BJ (cell line): ENCODE measurements at places on chromosomes 12 and 14. TPM values are rescaled to one million over a fixed set of nuclear protein-coding genes. Genes with fewer than 3 reads are reported as not detected.

The P2RX2 gene
- polyA plus RNA-seq, result not detected in 2 replicates

DNA sequence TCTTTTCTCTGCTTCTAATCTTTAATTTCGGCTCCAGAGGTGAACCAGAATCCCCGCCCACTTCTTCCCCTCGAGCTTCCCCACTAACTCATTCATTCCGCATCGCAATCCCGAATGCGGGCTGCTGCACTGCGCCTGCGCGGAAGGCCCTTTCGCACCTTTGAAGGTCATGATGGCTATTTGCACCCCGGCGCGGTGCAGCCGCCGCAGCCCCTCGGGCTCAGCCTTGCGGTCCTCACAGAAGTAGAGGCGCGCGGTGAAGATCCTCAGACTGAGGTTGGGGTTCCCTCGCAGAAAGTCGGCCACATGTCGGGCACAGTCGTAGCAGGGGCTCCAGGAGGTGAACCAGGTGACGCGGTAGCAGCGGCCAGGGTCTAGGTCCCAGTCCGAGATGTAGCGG, 7.6 kb downstream of the AICDA start:
- no peak for DNase-seq

GRCh38 chr12:51322452-51322851, 1.5 kb downstream of the BIN2 start:
- no peak for DNase-seq

DNA sequence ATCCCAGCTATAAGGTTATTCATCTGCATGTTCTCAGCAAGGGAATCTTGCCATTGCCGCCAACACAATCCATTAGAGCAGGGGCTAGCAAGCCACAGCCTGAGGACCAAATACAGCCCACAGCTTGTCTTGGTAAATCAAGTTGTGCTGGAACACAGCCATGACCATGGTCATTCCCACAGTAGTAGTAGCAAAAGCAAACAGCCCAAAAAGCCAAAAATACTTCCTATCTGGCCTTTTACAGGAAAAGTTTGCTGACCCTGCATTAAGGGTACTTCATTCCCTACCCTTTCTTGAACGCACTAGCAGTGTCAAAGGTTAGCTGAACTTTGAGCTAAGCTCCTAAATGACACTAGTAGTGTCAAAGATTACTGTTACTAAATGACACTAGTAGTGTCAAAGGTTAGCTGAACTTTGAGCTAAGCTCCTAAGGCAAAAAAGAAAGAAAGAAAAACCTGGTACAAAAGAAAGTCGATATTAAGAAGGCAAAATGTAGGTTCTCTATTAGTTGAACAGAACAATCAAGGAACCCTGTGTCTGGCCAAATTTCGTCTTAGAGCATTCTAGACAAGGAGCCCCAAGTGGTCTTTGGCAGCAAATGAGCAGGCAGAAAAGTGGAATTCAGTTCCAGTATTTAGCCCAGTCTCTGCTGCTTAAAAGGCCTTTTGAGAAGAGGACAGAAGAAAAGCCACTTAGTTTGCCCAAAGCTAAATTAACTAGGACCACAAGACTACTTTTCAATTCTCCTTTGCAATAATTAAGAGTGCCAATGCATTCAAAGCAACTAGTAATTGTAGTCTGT, 67.7 kb downstream of the NT5DC3 start:
- DNase-seq, result no peak

DNA sequence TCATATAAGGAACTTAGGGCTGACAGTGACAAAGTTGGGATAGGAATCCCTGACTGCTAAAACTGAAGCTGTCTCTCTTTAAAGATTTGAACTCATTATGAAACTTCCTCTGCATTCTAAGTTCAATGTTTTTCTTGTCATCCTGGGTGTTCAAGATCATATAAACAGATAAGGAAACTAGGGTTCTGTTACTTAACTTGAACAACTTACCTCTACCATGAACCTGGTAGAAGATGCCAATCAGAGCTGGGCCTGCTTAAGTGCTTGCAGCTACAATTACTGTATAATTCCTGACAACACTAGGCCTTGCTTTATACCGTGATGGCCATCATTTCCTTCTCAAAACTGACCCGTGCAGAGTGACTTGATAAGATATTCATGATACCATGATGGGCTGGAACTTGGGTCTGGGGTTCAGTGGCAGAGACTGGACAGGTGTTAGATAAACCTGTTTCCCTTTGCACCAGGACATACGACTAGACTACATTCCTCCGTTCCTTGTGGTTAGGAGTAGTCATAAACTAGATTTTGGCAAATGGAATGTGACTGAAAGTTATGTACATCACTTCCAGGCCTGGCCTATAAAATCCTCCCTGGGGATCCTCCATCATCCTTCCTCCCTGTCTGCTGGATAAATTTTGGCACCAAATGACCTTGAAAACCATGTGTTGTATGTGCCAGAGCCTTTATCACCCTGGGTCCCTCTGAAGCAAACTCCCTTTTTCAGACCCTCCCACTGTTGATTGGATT, 172.2 kb upstream of the PRICKLE1 start:
- DNase-seq, result no peak

The BMAL2 gene
- 3.6 and 8.4 TPM in 2 replicates for polyA plus RNA-seq

GRCh38 chr14:95388699-95389098, 69.0 kb upstream of the CLMN start:
- no peak for DNase-seq

The KRT73 gene
- not detected in 2 replicates for polyA plus RNA-seq

The IFNG gene
- not detected in 2 replicates for polyA plus RNA-seq

- no peak for DNase-seq
Observed at GRCh38 chr12:505221-505620, 45.5 kb downstream of the B4GALNT3 start.

GRCh38 chr14:36316131-36316530, 4.3 kb downstream of the MBIP start:
- no peak for DNase-seq

- no peak for DNase-seq
Observed at GRCh38 chr14:92970271-92970670, 47.3 kb downstream of the CHGA start.

- DNase-seq, result no peak
Observed at GRCh38 chr12:101877806-101878242, 444 bp downstream of the DRAM1 start.

DNA sequence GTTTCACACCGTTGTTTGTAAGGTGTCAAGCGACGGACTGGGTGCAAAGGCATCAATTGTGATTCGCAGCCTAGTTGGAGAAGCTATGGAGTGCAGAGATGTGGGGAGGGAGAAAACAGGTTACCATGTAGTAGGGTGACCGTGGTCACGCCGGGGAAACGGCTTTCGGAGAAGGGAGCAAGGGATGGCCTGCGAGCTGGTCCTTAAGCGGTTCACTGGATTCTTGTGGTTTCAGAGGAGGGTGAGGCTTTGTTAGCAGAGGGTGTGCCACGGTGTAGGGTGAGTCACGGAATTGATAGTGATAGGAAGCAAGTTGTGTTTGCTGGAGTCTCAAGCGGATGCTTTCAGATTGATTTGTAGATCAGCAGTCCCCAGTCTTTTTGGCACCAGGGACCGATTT, 2.3 kb downstream of the PIWIL1 start:
- DNase-seq, result no peak

GRCh38 chr12:79194595-79194994, 330.0 kb downstream of the SYT1 start:
- no peak for DNase-seq

The ANKS1B gene
- 0.27 TPM in 2 replicates for polyA plus RNA-seq

The TUBA1A gene
- 616 and 820 TPM in 2 replicates for polyA plus RNA-seq

- DNase-seq, result no peak
Observed at GRCh38 chr12:6273541-6274230, 36.8 kb upstream of the PLEKHG6 start.

- DNase-seq, result no peak
Observed at GRCh38 chr14:68753690-68754089, 39.2 kb downstream of the ZFP36L1 start.

DNA sequence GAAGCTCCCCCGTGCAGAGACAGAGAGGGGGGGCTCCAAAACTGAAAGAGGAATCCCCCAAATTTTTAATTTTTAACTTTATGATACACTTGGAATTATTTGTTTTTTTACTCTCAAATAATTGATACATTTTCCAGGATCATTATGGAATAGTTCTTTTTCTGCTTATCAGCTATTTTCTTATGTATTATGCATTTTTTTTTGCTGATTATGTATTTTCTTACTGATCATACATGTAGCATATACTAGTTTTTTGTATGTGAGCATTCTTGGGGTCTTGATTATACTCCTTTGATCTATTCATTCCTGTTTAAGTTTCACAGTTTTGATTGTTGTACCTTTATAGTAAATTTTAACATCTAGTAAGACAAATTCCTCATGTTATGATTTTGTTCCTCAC, 55.5 kb upstream of the LDHB start:
- no peak for DNase-seq

The SERPINA9 gene
- 0.09 and 0.12 TPM in 2 replicates for polyA plus RNA-seq

- no peak for DNase-seq
Observed at GRCh38 chr12:79615596-79616560, 74.9 kb downstream of the PAWR start.

GRCh38 chr12:114612062-114612461, 71.9 kb downstream of the TBX3 start:
- no peak for DNase-seq

GRCh38 chr14:105140581-105140980, 28.0 kb downstream of the JAG2 start:
- DNase-seq, result no peak

The KIF26A gene
- polyA plus RNA-seq, result 0.06 and 0.10 TPM in 2 replicates

DNA sequence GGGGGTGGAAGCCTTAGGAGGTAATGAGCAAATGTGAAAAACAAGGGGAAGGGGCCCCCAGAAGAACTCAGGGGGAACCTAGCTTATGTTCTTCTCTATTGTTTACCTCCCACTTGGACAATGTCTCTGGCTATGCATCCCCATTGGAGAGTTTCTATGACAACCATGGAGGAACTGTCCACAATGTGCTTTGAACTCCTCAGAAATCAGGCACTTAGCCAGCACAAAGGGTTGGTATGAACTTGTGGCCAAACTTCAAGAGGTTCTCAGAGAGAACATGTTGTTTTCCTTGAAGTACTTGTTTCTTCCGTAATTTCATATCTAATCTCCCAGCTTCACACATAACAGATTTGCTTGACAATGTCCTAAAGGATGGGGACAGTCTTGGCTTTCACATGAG, 202.8 kb upstream of the PELI2 start:
- DNase-seq, result no peak

GRCh38 chr14:103828315-103828967, 18.9 kb downstream of the PPP1R13B start:
- no peak for DNase-seq

GRCh38 chr12:38775457-38775856, 129.9 kb downstream of the CPNE8 start:
- DNase-seq, result no peak

The PRH2 gene
- polyA plus RNA-seq, result 0.18 TPM in 1 of 2 replicates, not detected in the other

DNA sequence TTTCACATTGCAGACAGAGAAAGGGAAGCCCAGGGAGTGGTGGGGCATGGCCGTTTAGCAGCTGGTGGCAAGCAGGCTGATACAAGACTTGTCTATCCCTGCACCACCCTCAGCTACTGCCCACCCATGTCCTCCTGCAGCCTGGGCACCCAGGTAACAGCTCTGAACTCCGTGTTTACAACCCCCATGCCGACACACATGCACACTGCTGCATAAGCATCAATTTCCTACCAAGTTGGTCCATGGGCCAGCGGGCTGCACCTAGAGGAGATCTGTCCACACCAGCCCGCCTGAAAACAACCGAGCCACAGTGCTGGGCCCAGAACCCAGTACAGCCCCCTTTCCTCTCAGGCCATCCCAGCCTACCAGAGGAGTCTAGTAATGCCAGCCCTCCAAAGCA, 75.9 kb upstream of the C14orf180 start:
- DNase-seq, result no peak

- DNase-seq, result no peak
Observed at GRCh38 chr12:12582193-12582881, 19.7 kb upstream of the DUSP16 start.

DNA sequence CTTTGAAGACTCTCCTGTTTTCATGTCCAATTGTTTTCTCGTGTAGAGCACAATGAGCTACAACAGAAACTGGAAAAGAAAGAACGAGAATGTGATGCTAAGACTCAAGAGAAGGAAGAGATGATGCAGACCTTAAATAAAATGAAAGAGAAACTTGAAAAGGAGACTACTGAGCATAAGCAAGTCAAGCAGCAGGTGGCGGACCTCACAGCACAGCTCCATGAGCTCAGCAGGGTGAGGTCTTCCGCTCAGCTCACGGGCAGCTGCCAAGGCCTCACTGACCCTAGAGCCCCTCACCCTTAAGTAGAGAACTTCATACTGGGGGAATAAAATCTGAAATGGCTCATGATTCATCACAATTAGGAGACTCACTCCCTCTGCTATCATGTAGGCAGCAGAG, 134.7 kb downstream of the GPR135 start:
- DNase-seq, result no peak
